ENCODE measurements at places on chromosomes 12 and 14.

DNA sequence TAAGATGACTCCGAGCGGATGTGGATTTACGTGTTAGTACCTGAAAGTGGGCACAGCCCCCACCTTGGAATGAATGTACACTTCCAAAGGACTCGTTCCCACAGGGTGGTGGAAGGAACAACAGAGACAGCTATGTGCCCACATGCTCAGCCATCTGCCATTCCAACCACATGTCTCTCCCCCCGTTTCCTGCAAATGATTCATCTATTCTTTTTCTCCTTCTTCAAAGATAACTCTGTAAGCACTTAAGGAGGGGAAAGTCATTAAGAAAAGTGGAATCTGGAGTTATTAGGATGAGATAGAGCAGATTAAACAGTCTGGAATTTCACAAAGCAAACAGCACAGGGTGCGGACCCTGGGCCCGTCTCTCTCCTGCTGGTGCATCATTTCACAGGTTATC, 18.5 kb upstream of the DUSP6 start:
- no peak overlapping the region for H3K4me3 ChIP-seq
- no peaks in the 10 kb centered on the region for H3K4me1 ChIP-seq
- H3K27me3 ChIP-seq = no peaks in the 10 kb centered on the region
- no peaks in the 10 kb centered on the region for H3K36me3 ChIP-seq
- no peak for DNase-seq

GRCh38 chr12:3285570-3285969, 205.4 kb upstream of the PRMT8 start:
- no peaks in the 10 kb centered on the region for H3K36me3 ChIP-seq
- DNase-seq = no peak
- H3K4me3 ChIP-seq = no peak overlapping the region
- H3K4me1 ChIP-seq = peaks cover 4% of the 10 kb centered on the region
- H3K27ac ChIP-seq = no peak overlapping the region
- H3K27me3 ChIP-seq = no peaks in the 10 kb centered on the region

GRCh38 chr12:92828565-92828964, 100.5 kb downstream of the EEA1 start:
- H3K4me1 ChIP-seq = no peaks in the 10 kb centered on the region
- no peak overlapping the region for H3K27ac ChIP-seq
- no peak overlapping the region for H3K4me3 ChIP-seq
- H3K36me3 ChIP-seq = no peaks in the 10 kb centered on the region
- H3K27me3 ChIP-seq = no peaks in the 10 kb centered on the region

- H3K4me3 ChIP-seq = no peak overlapping the region
- H3K36me3 ChIP-seq = no peaks in the 10 kb centered on the region
- no peak overlapping the region for H3K27ac ChIP-seq
- H3K4me1 ChIP-seq = no peaks in the 10 kb centered on the region
Observed at GRCh38 chr12:89770391-89770790, 61.8 kb upstream of the ATP2B1 start.

DNA sequence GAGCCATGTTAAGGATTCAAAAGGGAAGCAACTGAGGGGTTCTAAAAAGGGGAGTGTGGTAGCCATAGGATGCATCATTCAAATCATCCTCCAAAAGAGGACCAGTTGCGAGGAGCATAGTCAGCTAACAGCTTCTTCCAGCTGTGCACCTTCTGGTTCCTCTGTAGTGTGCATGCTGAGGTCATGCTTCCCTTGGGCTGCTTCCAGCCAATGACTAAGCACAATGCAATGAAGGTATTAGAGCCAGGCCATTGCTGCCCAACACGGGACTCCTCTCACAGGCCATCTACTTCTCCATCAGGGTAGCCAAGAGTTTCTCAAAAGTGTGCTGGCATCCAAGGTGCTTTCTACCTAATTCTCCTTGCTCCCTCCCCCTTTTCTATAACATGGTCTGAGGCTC, 69.2 kb upstream of the ARID2 start:
- no peak overlapping the region for H3K27ac ChIP-seq
- no peaks in the 10 kb centered on the region for H3K36me3 ChIP-seq
- H3K4me3 ChIP-seq = no peak overlapping the region

DNA sequence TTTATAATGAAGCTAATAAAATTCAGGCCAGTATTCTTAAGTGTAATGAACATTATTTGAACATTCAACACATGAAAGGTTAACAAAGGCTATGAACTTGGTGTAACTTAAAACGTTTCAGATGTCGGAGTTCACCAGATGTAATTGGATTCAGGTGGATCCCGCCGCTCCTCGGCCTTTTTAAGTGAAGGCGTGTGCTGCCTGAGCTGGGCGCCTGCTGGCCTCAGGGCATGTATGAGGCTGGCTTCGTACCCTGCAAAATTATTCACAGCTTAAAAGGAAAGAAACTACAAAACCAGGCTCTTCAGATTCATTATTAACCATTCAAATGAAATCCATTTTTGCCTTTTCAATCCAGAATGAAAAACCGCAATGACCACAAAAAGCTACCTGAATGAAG, 69.9 kb downstream of the WIF1 start:
- H3K36me3 ChIP-seq = no peaks in the 10 kb centered on the region
- peaks cover 6% of the 10 kb centered on the region for H3K4me1 ChIP-seq
- no peaks in the 10 kb centered on the region for H3K27me3 ChIP-seq
- H3K27ac ChIP-seq = no peak overlapping the region
- H3K4me3 ChIP-seq = no peak overlapping the region

DNA sequence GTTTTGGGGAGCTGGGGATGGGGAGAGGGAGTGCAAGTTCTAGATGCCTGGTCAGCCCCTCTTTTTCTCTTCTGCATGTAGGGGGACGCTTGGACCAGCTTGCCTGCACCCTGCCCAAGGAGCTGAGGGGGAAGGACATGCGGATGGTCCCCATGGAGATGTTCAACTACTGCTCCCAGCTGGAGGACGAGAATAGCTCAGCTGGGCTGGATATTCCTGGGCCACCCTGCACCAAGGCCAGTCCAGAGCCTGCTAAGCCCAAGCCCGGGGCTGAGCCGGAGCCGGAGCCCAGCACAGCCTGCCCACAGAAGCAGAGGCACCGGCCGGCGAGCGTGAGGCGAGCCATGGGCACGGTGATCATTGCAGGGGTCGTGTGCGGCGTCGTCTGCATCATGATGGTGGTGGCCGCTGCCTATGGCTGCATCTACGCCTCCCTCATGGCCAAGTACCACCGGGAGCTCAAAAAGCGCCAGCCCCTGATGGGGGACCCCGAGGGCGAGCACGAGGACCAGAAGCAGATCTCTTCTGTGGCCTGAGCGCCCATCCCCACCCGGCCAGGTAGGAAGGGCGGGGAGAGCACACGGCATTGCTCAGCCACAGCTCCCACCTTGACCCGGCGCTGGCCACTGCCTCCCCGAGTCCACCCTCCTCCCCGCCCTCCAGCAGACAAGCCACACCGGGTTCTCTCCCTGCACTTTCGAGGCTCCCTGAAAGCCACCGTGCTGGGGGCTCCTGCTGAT, 14.0 kb downstream of the LRTM2 start:
- H3K27me3 ChIP-seq = no peaks in the 10 kb centered on the region
- DNase-seq = no peak
- no peaks in the 10 kb centered on the region for H3K36me3 ChIP-seq
- H3K27ac ChIP-seq = no peak overlapping the region

DNA sequence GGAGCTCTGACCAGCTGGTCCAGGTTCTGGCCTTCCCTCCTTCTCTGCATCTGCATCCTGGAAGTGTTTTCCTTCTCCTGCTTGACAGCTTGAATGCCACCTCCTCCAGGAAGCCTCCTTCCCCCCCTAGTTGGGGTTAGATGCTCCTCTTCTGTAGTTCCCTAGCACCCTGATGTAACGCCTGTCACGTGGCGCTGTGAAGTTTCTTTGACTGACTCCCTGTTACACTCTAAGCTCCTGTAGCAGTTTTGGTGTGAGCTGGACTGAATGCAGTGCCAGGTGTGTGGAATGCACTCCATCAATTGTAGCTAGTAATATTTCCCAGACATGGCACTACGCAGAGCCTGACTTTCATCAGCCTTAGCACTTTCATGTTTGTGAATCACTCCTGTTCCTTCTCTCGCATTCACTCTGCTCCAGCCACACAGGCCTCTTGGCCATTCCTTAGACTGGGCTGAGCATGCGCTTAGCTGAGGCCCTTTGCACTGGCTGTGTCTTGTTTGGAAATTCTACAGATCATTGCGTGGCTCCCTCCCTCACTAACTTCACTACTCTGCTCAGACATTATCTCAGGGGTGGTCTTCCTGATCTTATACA, 2.1 kb upstream of the FAIM2 start:
- H3K4me3 ChIP-seq = no peak overlapping the region
- H3K27me3 ChIP-seq = peaks cover 4% of the 10 kb centered on the region
- DNase-seq = no peak
- H3K4me1 ChIP-seq = peaks cover 5% of the 10 kb centered on the region
- H3K36me3 ChIP-seq = no peaks in the 10 kb centered on the region
- no peak overlapping the region for H3K27ac ChIP-seq

DNA sequence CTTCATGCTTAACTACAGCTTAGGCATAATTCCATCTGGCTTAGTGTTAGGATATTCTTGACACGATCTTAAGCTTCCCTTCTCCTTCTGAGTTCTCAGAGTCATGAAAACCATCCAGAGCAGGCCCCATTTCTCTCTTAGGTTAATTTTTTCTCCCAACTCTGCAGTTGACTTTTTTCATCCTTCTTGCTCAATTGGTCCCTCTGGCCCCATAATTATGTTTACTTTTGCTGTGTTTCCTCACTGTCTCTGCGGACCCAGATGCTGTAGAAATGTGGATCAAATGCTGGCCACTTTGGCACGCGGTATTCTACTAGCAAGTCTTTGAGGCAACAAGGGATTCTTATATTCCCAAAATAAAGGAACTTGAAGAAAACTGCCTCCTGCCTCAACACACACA, 9.5 kb downstream of the TMEM132C start:
- DNase-seq = no peak
- H3K4me3 ChIP-seq = no peak overlapping the region
- H3K36me3 ChIP-seq = no peaks in the 10 kb centered on the region

DNA sequence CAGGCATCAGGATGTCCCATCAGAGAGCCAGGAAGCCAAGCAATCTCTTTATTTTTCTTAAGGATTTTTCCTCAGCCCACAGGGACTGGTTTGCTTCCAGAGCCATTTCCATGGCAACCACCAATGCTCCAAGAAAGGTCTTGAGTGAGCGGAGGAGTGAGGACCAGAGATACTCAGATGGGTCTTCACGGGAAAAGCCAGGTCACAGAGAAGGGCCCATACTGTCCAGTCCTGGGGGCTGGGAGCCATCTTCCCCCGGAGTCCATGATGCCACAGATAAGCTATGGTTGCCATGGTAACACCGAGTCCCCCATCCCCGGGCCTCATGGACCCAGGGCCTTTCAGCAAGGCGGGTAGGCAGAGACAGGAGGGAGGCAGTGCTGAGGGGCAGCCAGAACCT, 28.6 kb downstream of the CMKLR1 start:
- H3K4me1 ChIP-seq = no peaks in the 10 kb centered on the region
- no peak overlapping the region for H3K4me3 ChIP-seq
- H3K27ac ChIP-seq = no peak overlapping the region

- no peak overlapping the region for H3K4me3 ChIP-seq
- no peak for DNase-seq
- H3K4me1 ChIP-seq = peaks cover 7% of the 10 kb centered on the region
Observed at GRCh38 chr12:6071589-6071988, 52.9 kb downstream of the VWF start.

GRCh38 chr12:11584221-11584855, 65.1 kb upstream of the ETV6 start:
- H3K27me3 ChIP-seq = no peaks in the 10 kb centered on the region
- no peak for DNase-seq
- no peak overlapping the region for H3K4me3 ChIP-seq
- no peaks in the 10 kb centered on the region for H3K36me3 ChIP-seq

DNA sequence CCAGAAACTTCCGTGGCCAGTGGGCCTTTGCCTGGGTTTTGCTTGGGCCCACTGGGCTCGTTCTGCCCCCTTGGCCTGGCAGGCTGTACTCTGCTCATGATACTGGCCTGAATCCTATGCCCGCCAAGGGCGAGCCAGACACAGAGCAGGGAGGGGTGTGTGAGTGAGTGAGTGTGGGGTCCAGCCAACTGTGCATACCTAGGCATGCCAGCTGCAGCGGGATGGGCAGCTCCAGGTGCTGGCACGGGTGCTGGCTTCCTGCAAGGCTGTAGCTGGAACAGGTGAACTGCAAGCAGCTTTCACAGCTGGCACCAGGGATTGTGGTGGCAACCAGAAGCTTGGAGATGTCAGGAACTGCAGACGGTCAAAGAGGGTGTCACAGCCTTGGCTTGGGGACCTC, 1276.4 kb downstream of the SLC16A7 start:
- no peaks in the 10 kb centered on the region for H3K27me3 ChIP-seq
- H3K4me3 ChIP-seq = no peak overlapping the region
- H3K27ac ChIP-seq = no peak overlapping the region
- no peaks in the 10 kb centered on the region for H3K36me3 ChIP-seq
- DNase-seq = no peak

DNA sequence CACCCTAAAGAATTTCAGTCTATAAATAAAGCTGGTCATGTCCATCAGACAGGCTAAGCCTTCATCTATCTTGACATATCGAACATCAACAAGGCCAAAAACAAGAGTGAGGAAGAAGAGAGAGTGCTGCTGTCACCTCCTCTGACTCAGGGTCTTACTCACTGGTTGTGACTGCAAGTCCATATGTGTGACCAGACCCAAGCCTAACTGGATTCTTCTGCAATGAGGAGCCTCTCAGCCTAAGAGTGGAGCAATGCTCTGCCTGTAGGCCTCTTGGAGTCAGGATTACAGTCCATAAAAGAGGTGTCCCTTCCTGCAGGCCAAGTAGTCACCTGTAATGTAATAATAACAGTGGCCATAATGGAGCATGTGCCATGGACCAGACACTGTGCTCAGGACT, 121.2 kb upstream of the SLC35F4 start:
- no peaks in the 10 kb centered on the region for H3K27me3 ChIP-seq
- H3K27ac ChIP-seq = no peak overlapping the region
- no peaks in the 10 kb centered on the region for H3K36me3 ChIP-seq
- peaks cover 2% of the 10 kb centered on the region for H3K4me1 ChIP-seq
- H3K4me3 ChIP-seq = no peak overlapping the region
- no peak for DNase-seq

DNA sequence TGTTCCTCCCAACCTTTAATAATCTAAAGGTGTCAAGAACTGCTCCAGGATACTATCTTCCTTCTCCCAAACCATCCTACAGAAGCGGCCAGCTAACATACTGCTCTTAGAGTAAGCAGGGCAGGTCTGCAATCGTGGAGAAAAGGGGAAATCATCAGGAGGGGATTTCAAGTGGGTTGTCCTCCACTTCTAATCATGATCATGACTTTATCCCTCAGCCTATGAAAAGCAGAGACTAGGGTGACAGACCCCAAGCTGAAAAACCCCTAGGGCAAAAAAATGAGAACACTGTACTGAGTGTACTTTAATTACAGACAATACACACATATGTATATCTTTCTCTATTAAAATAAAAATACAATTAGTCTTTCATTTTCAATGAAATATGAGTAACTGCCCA, 13.9 kb downstream of the DUSP16 start:
- H3K36me3 ChIP-seq = no peaks in the 10 kb centered on the region
- DNase-seq = no peak
- no peaks in the 10 kb centered on the region for H3K27me3 ChIP-seq
- H3K4me3 ChIP-seq = no peak overlapping the region
- no peaks in the 10 kb centered on the region for H3K4me1 ChIP-seq

- H3K4me3 ChIP-seq = no peak overlapping the region
- no peaks in the 10 kb centered on the region for H3K4me1 ChIP-seq
- H3K27ac ChIP-seq = no peak overlapping the region
- no peaks in the 10 kb centered on the region for H3K27me3 ChIP-seq
- DNase-seq = no peak
Observed at GRCh38 chr12:117334855-117335587, 26.4 kb downstream of the NOS1 start.

All from iPS DF 6.9 (cell line).